Stimulated activated CD4-positive, alpha-beta T cell treated with anti-CD3 and anti-CD28 coated beads, Interleukin-4, amount 100 ng/mL, for 24 hours (primary cell): ENCODE measurements at places on chromosomes 6 and 20.

DNA sequence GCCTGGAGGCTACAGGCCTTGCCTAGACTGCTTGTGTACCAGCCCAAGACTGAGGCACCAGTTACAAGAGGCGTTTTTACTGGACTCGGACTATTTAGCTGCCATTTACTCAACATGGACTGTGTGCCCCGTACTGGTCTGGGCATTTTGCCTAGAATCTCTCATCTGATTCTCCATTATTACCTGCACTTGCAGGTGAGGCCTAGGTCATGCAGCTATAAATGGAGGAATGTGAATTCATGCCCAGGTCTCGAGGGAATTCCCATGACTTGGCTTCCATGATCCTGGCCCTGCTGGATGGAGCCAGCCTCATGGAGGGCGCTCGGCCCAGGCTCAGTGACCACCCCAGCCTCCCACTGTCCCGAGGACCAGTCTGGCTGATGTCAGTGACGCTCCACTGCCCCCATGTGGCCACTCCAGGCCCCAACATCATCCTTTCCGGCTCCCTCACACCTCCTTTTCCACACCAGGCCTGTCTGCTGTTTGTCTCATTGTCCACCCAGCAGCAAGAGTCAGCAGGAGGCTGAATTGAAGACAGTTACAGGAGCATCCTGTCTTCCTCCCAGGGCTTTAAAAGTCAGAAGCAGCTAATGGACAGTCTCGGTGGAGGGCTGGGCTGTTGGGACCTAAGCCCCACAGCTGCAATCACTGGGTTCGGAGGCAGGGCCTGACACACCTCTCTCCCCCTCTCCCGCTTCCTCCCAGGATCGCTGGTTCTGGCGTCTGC lies 8.7 kb downstream of the MMP24OS start:
- peak; percentile 41 for DNase-seq

DNA sequence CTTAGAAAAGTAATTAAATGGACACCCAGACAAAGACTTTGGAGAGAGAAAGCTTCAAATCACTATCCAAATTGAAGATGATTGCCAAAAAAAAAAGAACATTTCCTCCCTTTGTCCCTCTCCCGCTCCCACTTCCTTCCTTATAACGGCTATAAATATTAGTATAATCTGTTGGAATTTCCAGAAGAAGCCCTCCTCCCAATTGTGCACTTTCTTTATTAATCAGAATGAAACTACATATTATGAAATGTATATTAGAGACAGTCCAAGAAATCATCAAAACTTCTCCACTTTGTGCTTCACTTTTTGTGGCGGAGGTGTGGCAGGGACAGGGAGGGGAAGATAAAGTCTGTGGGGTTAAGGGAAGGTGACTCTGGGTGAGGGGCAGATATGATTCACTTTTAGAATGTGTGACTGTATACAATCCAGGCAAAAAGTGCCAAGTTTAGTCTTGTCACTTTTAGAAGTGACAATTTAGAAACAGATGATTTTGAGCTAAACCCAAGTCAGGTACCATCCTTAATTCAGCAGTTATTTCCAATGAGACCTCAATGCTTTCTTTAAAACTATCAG lies 195.0 kb upstream of the MARCKS start:
- no peak for DNase-seq

- no peak for DNase-seq
Measured at GRCh38 chr6:145020543-145020942, 714.8 kb downstream of the EPM2A start.

- DNase-seq = no peak
Measured at GRCh38 chr6:5411414-5411813, 150.1 kb downstream of the FARS2 start.

DNA sequence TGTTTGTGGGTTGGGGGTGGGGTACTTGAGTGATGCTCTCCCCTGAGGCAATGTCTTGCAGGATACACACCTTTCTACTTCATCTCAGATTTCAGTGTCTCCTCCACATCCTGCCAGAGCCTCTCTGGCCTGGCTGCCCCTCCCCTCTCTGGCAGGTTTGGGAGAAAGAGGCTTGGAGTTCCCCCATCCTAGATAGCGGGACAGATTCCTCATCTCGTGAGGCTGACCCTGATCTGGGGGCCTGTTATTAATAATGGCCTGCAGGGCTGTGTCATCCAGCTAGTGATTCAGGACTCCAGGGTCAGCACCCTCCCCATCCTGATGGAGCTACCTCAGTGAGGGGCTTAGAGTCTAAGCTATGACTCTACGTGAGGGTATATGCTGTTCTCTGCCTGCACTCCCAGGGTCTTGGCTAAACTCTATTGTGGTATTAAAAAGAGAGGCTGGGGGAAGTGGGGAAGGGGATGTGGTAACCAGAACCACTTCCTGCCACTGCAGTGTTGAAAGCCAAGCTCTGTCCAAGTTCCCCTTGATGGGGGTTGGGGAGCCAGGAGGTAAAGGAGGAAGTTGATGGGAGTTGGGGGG lies 3.7 kb upstream of the MMP9 start:
- no peak for DNase-seq

DNA sequence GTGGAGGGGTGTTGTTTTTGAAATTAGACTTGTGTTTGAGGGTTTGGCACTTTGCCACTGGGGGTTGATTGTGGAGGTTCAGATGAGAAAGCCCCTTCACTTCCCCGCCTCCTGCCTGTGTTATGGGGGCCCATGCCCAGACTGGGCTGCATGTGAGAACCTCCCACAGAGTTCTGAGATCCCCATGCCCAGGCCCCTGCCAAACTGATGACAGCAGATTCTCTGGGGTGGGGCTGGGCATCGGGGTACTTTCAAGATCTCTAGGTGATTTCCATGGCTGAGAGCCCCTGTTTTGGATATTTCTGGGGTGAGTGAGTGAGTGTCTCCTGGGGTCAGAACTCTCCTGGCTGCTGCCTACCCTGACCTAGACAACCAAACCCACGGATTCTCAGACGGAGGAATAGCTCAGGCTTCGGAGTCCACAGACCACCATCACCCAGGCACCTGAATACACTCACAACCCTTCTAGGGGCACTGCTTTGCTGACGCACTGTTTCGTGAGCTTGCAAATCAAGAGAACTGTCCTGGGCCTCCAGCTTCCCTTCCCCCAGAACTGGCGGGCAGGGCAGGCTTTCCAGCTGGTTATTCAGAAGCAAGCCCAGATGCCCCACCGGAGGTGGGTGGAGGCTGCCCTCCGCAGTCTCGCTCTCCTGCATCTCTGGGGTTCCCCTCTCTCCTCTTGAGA lies 6.3 kb downstream of the BCAS1 start:
- DNase-seq = peak; percentile 27

DNA sequence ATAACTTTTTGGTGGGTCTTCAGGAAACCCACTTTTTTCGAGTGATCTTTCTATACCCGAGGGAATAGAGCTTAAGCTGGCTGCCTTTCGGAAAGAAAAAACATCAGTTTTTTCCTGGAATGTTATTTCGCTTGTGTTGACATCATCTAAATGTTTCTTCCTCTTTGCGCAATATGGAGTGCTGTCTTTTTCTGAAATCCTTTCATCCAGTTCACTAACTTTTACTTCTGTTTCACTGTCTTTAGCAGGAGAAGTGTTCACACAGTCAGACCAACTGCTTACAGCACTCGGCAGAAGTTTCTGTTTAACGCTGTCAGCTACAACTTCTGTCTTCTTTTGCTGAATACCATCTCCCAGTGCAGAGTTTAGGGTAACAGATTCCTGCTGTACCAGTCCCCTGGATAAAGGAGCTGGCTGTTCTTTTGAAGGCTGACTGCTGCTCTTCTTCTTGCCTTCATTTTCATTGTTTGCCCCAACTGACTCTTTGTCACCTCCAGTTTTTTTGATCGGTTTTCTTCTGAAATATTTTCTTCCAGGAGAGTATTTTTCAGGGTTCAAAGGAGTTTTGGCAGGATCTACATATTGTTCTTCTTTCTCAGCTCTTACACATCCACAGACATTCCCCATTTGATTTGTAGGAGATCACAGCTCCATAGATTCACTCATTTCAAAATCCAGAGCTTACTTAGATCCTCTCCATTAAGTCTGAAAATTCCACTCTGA lies 50.0 kb upstream of the DST start:
- DNase-seq = no peak

DNA sequence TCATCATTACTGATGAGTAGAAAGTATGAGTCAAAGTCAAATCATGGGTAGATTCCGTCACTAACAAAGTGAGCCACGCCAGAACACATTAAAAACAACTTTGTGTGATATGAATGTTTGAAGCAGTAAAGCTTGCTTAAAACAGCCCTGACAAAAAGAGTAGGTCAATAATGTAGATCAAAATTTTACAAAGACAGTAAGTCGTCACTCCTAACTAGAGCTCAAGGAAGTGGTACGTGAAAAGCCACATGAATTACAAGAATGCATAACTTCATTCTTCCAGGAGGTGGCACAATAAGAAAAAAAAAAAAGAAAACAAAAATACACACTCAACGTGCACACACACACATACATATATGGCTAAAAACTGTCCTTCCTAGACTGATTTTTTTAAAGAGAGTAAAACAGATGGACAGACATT lies 69.9 kb downstream of the HACE1 start:
- peak; percentile 9 for DNase-seq

DNA sequence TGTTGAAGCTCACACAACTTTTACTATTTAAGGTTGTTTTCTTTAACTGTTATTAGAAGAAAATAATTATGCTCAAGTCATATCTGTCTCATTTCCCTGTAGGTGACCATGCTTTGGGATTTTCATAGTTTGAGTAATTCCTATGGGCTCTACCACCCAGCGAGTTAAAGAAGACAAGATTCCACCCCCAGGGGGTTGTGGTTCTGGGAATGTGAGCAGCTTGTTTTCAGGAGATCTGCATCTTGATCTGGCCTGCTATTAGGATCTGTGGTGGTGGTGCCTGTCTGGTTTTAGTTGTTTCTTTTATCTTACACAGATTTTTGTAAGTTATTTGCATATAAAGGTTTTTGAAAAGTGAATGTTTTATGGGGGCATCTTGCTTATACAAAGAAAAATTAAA lies 20.2 kb upstream of the REV3L start:
- no peak for DNase-seq

GRCh38 chr6:10391299-10391630 lies 23.6 kb downstream of the TFAP2A start:
- DNase-seq = no peak

GRCh38 chr6:149950423-149950822 lies 8.6 kb downstream of the ULBP2 start:
- DNase-seq = no peak

DNA sequence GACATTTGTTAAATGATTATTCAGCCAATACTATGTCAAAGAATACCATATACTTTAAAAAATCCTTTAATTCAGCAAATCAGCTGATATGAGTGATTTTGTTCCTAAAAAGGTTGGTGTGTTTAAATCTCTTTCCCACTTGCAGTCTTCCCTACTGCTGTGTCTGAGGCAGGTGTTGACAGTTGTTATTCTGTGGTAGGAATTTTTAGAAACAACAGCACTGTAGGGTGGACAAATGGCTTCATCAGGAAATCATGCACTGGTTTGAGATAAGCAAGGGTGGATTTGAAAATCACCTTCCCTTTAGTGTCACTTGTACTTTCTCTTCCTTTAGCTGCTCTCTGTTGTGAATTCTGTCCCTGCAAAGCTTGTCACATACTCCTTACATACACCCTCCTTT lies 213.7 kb upstream of the SGK1 start:
- no peak for DNase-seq

DNA sequence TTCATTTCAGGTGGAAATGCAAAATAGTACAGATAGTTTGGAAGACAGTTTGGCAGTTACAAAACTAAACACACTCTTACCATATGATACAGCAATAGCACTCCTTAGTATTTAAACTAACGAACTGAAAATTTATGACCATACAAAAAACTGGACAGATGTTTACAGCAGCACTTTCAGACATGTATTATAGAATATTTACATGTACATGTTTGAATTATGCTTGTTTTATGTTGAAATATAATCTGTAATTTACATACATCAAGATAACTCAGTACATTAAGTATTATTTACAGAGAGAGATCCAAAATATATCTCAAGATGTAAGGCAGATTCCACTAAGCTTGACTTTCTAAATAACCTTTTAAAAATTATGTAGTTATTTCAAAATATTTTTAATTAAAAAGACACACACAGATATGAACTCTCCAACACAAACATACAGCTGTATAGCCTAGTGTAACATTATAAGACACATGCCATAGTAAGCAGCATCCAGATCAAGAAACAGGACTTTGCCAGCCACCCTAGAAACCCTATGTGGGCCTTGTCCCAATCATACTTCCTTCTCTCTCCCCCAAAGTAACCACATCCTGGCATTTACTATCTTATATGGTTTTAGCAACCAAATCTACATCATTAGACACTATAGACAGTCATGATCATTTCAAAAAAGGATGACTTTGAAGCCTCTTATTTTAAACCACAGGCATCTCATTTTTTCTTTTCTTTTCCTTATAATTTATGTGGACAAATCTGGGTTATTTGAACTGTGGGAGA lies 82.2 kb downstream of the MAN1A1 start:
- DNase-seq = no peak

- DNase-seq = no peak
Measured at GRCh38 chr6:20905377-20905776, 371.1 kb downstream of the CDKAL1 start.

DNA sequence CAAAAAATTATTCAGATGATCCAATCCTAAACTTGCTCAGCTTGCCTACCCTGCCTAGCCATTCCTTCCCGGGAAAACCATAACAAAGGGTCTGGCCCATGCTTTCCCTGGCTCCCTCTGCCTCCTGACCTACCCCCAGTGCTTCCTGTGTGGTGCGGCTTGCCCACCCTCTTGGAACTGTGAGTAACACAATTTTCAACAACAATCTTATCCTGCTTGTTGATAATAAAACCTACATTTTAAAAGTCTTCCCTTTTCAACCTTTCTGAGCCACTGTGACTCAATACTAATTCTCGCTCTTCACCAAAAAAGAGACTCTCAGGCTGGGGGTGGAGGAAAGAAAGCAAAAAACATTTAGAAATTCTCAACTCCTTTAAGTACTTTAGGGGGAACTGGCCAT lies 18.0 kb downstream of the EXOC2 start:
- no peak for DNase-seq

GRCh38 chr6:158268361-158269147 lies 43.7 kb upstream of the TULP4 start:
- no peak for DNase-seq

- DNase-seq = no peak
Measured at GRCh38 chr6:34709386-34709785, 12.8 kb upstream of the ILRUN start.

- no peak for DNase-seq
Measured at GRCh38 chr20:44544263-44544662, 22.4 kb upstream of the SERINC3 start.
